Stimulated activated CD4-positive, alpha-beta T cell treated with anti-CD3 and anti-CD28 coated beads, Interleukin-2, amount 100 ng/mL, for 4 hours (primary cell): ENCODE measurements at places on chromosomes 5 and 9.

DNA sequence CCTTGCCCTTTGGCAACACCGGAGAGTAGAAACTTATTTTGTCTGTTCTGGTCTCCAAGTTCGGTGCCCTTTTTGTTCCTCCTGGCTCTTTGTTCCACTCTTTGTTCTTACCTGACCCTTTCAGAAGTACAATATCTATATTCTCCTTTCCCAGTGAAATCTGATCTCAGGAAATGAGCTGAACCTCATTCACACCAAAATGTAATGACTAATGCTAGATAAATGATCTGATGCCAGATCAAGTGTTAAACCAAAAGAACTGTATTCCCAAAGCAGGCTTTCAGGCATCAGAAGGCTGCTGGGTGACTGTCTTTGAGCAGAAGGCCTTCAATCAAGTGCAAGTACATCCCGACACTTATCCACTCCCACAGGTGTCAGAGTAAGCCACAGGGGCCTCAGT lies 156.4 kb downstream of the SPOCK1 start:
- DNase-seq, result no peak

DNA sequence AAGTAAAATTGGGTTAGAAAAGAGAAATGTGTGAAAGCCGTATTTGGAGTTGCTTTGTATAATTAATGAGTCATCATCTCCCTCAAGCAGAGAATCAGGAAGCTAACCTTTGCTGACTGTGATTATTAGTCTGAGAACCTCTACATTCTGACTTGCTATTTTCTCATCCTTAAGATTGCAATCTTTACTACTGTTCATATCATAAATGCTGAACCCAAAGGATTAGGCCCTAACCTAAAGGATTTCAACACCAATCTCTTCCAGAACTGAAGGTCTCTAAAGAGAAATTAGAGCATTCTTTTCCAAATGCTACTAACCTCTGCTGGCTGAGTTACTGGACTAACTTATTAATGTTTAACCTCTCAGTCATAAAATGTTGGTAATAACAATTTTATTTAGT lies 538.1 kb upstream of the MEF2C start:
- DNase-seq, result no peak

- DNase-seq, result no peak
These were observed 391.5 kb downstream of the FGF10 start for GRCh38 chr5:43997647-43998272.

DNA sequence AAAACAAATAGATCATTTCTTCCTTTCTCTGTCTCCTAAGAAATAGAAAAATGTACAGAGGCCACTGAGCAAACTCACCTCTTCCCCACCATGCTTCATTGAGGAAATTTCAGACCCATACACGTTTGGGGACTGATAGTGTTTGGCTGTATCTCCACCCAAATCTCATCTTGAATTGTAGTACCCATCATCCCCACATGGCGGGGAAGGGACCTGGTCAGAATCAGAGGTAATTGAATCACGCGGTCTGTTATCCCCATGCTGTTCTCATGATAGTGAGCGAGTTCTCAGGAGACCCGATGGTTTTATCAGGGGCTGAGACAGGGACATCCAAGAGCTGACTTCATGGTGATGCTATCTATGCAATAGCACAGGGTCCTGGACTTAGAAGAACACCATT lies 1655.8 kb downstream of the MAT2B start:
- no peak for DNase-seq

- DNase-seq, result no peak
These were observed 194.4 kb upstream of the PPP1R2B start for GRCh38 chr5:156655732-156656131.

DNA sequence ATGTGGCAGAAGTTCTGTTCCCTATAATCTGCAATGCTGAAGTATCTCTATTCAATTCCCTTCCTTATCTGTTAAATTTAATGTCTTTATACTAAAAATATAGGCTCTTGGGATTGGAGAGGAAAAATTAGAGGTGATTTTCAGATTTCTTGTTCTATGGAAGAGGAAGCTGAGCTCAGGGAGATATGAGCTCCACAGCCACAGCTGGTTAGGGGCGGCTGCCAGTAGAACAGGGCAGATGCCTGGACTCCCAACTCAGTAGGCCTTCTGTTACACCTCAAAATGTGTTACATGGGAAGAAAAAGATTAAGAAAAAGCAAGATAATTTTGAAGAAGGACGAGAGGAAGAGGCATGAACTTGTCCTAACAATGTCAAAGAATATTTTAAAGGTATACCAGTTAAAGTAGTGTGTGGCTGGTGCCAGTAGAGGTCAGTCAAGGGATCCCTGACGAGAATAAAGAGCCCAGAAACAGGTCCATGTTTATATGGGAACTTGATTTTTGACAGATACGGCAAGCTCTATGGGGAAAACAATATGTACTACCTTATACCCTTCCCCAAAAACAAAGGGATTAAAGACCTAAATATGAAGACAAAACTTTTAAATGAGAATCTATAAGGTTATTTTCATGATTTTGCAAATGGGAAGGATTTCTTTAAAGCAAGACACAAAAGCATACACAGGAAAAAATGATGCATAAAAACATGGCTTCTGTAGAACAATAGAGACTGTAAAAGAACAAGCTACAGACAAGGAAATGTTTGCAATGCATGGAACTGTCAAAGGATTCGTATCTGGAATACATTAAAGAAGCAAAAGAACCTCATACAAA lies 28.7 kb downstream of the DNAJC21 start:
- no peak for DNase-seq

DNA sequence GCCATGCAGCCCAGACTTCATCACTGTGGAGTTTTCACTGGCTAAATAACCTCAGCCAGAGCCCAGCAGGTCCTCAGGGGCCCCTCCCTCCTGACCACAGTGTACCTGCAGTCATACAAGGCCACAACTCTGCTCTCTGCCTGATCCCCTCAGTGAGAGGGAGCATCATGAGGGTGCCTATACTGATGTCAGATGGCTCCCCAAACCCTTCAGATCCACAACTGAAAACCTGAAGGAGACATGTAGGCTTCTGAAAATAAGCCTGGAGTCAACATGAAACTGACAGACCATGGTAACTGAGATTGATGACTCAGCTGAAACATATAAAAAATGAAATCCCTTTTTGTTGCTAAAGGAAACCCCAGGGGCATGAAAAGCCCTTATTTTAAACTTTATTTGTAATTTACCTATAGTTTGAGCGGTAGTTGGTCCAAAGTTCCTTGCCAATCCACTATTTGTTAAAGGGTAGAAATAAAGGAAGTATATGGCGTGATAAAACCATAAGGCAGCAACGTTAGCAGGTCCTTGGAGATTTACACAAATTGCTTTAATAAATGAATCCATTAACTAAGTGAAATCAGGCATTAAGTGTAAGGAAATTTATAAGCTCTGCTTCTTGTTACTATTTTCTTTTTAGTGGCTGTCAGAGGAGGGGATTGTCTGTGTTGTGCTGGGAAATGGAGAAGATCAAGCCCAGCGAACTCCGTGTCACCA lies 68.3 kb downstream of the FGF1 start:
- no peak for DNase-seq

GRCh38 chr9:33151007-33151557 lies 16.1 kb downstream of the B4GALT1 start:
- no peak for DNase-seq

GRCh38 chr5:60382716-60383115 lies 317.2 kb downstream of the DEPDC1B start:
- DNase-seq, result no peak

DNA sequence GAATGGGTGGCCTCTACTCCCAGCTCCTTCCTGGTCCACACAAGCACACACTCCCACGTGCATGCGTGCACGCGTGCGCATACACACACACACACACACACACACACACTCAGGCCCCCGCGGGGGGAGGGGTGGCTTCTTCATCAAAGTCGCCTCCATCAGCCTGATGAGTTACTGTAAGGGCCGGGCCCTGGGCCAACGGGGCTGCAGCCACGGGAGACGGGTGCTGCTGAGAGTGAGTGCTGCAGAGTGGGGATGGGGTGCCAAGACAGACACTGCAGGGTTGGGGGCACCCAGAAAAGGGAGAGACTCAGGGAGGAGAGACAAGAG lies 18.1 kb downstream of the CNTFR start:
- no peak for DNase-seq

DNA sequence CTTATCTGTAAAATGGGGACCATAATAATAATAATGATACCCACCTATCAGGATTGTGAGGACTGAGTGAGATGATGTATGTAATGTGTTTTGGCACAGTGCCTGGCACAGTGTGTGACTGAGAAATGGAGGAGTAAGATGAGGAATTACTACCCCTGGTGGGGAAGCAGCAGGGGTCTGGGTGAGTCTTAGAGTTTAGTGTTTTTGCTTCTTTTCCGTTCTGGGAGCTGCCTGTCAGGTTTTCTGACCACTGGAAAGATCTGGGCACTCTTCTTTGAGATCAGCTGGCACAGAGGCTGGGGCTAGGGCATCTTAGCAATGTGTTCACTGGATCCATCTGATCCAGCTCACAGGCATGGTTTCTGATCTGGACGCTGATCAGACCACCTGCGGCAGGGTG lies 8.5 kb downstream of the LCP2 start:
- DNase-seq, result no peak

GRCh38 chr5:161676103-161676502 lies 9.4 kb upstream of the GABRA6 start:
- no peak for DNase-seq

- DNase-seq, result no peak
These were observed 82.2 kb upstream of the RFX3 start for GRCh38 chr9:3608011-3608410.

GRCh38 chr5:119426057-119426456 lies 26.2 kb upstream of the HSD17B4 start:
- DNase-seq, result no peak

DNA sequence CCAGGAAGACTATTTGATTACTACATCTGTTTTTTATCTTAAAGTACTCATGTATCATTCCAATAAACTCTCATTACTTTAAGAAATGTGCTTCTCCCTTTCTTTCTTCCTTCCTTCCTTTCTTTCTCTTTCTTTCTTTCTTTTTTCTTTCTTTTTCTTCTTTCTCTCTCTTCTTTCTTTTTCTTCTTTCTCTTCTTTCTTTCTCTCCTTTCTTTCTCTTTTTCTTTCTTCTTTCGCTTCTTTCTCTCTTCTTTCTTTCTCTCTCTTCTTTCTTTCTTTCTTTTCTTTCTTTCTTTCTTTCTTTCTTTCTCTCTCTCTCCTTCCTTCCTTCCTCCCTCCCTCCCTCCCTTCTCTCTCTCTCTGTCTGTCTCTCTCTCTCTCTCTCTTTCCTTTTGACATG lies 298.6 kb upstream of the ANKH start:
- no peak for DNase-seq

DNA sequence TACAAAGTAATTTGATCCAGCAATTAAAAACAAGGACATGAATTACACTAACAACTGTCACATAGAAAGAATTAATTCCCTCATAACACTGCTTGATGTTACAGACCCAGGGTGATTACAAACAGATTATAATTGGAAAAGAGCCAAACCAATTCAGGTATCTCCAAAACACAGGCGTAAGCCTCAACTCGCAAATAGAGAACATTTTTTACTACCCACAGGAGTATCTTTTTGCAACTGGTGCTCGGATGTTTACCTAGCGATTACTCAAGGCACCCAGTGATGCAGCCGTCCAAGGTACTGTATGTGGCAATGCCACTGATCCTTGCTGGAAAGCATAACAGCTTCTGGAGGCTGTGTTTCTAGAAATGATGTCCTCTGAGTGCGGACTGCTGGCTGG lies 386.1 kb upstream of the KIF2A start:
- DNase-seq, result no peak

DNA sequence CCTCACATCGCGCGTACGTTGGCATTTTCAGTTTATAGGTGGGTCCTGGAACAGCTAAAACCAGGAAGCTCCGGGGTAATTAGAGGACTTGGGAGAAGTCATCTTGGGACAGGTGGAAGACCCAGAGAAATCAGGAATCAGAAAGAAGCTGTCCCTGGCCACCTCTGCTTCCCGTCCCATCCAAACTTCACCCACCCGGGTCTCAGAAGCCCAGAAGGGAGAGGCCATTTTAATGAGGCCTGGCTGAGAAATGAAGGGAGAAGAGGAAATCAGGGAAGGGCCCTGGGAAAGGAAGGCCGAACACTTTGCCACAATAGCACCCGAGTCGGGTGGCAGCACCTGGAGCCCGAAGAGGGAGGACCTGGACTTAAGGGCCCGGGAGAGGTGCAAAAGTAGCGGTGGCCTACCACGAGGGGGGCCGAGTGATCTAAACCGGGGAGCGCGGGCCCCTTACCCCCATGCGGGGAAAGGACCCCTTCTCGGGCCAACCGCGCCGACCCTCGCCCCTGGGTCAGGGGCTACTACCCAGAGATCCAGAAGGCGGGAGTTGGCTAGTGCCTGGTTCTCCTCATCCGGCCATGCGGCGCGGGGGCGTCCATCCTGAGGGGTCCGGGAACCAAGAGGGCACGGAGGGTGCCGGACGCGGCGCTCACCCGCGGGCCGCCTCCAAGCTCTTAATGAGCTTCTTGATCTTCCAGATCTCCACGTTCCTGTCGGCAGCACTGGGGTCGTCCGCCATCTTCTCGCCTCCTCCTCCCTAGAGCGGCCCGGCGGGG lies 668 bp downstream of the ETF1 start:
- DNase-seq, result no peak

- DNase-seq, result no peak
These were observed 227.4 kb downstream of the NFIB start for GRCh38 chr9:14086495-14086894.

GRCh38 chr9:121574774-121575519 lies 75.3 kb upstream of the GGTA1 start:
- DNase-seq, result no peak

- no peak for DNase-seq
These were observed 42.5 kb upstream of the RXRA start for GRCh38 chr9:134283692-134284265.

GRCh38 chr5:160463740-160464465 lies 42.2 kb downstream of the PTTG1 start:
- no peak for DNase-seq
